NCI-H748 treated with DMSO at 0.1 percent for 48 hours (cell line): ENCODE measurements at places on chromosomes 4 and X.

DNA sequence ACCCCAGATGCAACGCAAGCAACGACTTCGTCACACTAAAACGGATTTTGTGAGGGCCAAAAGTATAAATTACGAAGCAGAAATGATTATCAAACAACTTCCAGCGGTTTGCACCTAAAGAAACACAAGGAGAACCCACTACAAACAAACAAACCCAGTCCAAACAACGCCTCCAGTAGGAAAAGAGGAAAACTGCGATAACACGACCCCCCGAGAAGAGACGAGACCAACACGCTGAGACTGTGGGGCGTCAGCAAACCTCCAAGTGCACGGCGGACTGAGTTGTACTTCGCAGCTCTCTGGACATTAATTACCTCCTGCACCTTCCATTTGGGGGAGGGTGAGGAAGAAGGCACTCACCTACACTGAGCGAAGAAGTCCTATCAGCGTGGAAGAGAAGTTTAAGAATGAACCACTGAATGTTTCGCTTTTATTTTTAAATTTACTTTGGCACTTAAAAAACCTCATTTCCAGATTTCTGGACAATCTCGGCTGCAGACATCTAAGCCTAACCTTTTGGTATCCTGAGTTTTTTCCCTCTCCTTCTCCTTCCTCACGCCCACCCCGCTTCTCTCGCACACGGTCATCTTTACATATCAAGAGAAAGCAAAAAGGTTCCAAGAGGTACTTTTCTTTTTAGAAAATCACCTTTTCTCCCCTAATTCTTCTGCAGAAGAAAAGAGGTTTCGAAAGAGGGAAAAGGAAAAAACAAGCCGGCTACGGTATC, at the start of gene MAB21L2:
Gene MAB21L2, plus strand, starts transcription at position 6 of the 727 bp plus-strand sequence. CDS start 879 bp downstream, outside the sequence.
- DNase-seq: no peak

DNA sequence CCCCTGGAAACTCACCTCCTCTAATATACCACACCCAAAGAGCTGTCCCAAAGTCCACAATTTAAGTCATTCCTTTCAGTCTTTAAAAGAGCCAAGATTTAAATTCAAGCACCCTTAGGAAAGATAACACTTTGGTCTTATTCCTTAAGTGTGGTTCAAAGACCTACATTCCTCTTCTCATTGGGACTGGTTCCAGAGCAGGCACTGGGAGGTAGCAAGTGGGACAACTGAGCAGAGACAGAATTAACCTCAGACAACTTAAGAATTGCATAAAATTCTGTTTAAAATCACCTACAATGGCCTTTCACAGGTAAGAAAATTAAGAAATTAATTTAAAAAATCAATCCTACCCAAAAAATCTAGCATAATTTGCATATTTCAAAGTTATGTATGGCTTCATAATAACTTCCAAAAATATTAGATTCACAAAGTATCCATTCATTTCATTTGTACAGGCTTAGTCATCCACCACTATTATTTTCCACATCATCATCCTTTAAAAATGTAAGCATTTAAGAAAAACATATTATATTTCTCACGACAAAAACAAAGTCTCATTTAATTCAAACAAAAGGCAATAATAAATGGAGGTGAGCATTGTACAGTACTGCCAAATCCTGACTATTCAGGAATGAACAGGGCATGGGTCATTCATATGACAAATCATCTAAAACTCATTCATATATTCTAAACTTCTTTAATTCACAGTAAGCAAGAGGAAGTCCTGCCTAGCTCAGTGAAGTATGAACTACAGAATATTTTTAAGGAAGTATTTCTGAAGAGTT, 13.6 kb downstream of the PRSS12 start:
- no peak for DNase-seq

DNA sequence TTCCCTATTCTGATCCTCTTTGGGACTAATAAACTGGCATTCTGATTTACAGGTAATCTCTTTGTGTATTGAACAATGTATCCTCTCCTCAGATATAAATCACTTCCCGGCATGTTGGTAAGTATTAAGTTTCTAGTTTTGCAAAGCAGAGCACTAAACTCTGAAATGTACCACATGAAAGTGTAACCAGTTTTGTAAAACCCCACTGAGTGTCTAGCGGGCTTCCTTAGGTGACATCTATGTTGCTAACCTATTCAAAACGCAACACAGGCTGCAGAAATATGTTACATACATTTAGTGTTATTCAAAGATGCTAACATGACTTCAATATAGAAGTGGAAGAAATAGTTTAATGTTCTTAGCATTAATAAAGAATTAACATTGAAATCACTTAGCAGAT, 25.2 kb downstream of the DNAJB14 start:
- no peak for DNase-seq

- DNase-seq: peak; percentile 8
Observed at GRCh38 chr4:84258905-84259830, 239.9 kb downstream of the NKX6-1 start.

GRCh38 chr4:38189445-38189844, 229.2 kb downstream of the PTTG2 start:
- no peak for DNase-seq

- no peak for DNase-seq
Observed at GRCh38 chrX:23752740-23753415, 9.8 kb upstream of the ACOT9 start.

DNA sequence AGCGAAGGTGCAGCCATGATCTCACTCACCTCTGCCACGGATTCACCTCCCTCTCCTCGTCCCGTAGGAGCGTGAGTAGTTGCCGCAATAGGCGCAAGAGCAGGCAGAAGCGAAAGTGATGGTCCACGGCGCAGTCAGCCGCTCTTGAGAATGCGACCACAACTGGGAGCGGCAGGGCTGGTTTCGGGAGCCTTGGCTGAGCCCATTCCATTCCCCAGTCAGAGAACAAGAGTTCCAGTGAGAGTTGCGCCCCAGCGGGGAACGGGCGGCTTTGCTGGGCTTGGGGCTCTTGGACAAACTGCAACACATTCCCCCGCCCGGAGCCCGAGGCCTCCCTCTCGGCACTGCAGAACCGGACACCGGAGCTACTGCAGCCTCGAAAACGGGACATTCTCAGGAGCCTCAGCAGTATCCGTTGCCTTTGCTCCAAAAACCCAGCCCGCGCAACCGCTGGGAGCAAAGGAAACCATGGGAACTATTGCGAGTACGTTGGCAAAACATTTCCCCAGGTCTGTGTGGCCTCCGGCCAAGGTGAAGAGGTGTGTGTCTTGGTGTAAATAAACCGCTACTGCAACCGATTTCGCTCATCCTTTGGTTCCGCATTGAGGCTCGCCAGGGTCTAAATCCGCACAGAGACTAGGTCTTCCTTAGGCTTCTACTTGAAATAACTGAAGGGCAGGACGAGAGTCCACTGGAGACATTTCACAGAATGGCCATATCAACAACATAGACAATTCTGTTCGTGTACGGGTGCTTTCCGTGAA, 5.7 kb upstream of the ZBTB33 start:
- peak; percentile 78 for DNase-seq
